Activated CD4-positive, alpha-beta T cell treated with anti-CD3 and anti-CD28 coated beads, Interleukin-2, amount 10 ng/mL, durations not matched to agents 7 days and 5 days (primary cell): ENCODE measurements at places on chromosomes 4 and X. TPM values are rescaled to one million over a fixed set of nuclear protein-coding genes. Genes with fewer than 3 reads are reported as not detected.

Gene CSAG3
- 0.35 TPM for total RNA-seq

Gene PPARGC1A
- not detected for total RNA-seq

Gene IL21
- total RNA-seq, result 0.69 TPM

Gene ZNF732
- not detected for total RNA-seq

Gene HTN3
- total RNA-seq, result not detected

Gene ERCC6L
- 12.7 TPM for total RNA-seq

Gene SPANXC
- total RNA-seq, result not detected

Gene BANK1
- 0.10 TPM for total RNA-seq

Gene OTUD6A
- total RNA-seq, result not detected

Gene NPFFR2
- total RNA-seq, result not detected

Gene GPM6B
- not detected for total RNA-seq

Gene PLAC1
- not detected for total RNA-seq

Gene OTUD5
- 49.0 TPM for total RNA-seq

Gene CLDN2
- not detected for total RNA-seq

Gene PGAM4
- not detected for total RNA-seq

- DNase-seq, result no peak
- H3K4me3 ChIP-seq, result no peak overlapping the region
- H3K27ac ChIP-seq, result no peak overlapping the region
- H3K4me1 ChIP-seq, result peaks cover 4% of the 10 kb centered on the region
- H3K36me3 ChIP-seq, result no peaks in the 10 kb centered on the region
- no peaks in the 10 kb centered on the region for H3K27me3 ChIP-seq
These were observed 25.2 kb downstream of the NYX start for GRCh38 chrX:41472231-41472815.

DNA sequence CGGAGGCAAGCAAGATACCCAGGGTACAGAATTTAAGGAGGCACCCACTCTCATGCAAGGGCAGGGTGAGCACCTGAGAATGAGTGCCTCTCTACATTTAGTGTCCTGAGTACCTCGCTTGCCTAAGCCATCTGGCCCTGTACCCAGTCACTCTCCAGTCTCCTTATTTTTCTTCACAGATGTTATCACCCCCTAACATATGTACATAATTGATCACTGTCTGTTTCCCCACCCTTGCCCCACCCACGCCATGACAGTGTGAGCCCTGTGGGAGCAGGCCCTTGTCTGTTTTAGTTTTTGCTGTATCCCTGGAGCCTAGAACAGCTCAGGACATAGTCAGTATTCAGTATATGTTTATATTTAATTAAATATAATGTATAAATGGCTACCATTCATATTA lies 113.6 kb downstream of the SPRY1 start:
- no peak overlapping the region for H3K4me3 ChIP-seq
- H3K27me3 ChIP-seq, result peaks cover 18% of the 10 kb centered on the region
- peaks cover 8% of the 10 kb centered on the region for H3K4me1 ChIP-seq
- no peak for DNase-seq
- no peak overlapping the region for H3K27ac ChIP-seq

- no peak overlapping the region for H3K4me3 ChIP-seq
- DNase-seq, result no peak
- no peak overlapping the region for H3K27ac ChIP-seq
- H3K4me1 ChIP-seq, result peaks cover 2% of the 10 kb centered on the region
These were observed 1420.1 kb upstream of the TENM3 start for GRCh38 chr4:180823108-180823507.

DNA sequence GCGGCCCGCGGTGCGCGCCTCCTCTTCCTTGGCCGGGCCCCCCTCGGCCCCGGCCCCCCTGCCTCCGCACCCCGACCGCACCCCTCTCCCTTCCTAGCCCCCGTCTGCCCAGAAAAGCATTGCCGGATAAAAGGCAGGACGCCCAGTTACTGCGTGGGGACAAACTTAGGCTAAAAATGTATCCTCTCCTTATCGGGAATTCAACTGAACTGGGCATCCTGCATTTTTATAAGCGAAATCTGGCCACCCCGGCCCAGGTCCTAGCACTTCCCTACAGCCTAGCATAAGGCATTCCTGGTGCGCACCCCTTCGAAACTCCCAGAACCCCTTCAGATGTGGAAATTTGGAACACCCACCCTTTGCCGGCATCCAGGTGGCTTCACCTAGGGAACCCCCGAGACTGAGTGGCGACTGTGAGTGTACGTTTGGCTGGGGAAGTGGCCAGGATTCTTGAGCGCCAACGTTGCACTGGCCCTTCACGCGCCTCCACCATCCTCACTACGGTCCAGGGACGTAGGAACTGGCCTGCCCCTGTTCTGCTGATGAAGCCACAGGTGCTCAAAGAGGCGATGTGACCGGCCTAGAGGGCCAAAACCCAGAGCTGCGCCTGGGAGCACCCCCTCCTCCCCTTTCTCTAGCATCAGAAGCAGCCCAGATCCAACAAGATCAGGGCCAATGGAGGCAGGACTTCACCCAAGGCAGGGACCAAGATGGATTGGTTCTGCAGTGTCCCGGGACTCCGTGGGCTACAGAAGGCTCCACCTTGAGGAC lies 5.7 kb upstream of the RNF4 start:
- no peak for DNase-seq
- H3K36me3 ChIP-seq, result peaks cover 1% of the 10 kb centered on the region
- H3K27ac ChIP-seq, result peak overlapping the region; percentile 58
- peaks cover 11% of the 10 kb centered on the region for H3K27me3 ChIP-seq
- peak overlapping the region; percentile 59 for H3K4me3 ChIP-seq
- H3K4me1 ChIP-seq, result peaks cover 22% of the 10 kb centered on the region

GRCh38 chr4:61772126-61772525 lies 572.0 kb downstream of the ADGRL3 start:
- H3K4me3 ChIP-seq, result no peak overlapping the region
- no peaks in the 10 kb centered on the region for H3K36me3 ChIP-seq
- no peak overlapping the region for H3K27ac ChIP-seq
- no peaks in the 10 kb centered on the region for H3K4me1 ChIP-seq
- DNase-seq, result no peak

DNA sequence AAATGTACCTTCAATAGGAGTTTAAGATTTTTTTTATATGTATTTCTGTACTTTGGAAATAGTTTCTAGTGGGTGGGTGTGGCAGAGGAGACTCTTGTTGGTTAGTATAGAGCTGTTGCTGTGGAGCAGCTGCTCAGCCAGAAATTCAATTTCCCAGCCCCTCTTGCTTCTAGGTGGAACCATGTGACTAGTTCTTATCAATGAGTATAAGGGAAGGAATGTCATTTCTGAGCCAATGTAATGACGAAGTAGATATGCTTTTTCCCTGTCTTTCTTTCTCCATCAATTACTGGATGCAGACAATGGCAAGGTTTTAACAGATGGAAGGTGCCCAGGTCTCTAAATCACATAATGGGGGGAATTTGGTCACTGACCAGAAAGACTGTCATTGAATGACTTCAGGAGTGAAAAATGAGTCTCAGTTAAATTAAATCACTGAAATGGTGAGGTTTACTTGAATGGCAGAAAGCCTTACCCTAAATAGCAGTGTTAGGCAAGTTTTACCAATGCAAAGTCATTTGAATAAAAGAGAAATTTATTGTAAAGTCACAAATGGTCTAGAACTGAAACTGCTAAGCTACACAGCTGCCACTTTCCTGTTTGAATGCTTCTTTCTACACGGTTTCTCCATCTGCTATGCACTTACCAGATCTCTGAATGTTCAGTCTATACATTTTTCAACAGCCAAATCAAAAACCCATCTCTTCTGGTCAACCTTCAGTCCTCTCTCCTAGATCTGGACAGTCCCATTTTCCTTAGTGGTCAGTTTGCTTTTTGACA lies 795.4 kb upstream of the MAGEB2 start:
- no peak overlapping the region for H3K4me3 ChIP-seq
- no peak overlapping the region for H3K27ac ChIP-seq
- no peak for DNase-seq
- no peaks in the 10 kb centered on the region for H3K4me1 ChIP-seq
- H3K36me3 ChIP-seq, result no peaks in the 10 kb centered on the region

GRCh38 chr4:80111276-80111675 lies 38.2 kb upstream of the ANTXR2 start:
- DNase-seq, result no peak
- H3K36me3 ChIP-seq, result peaks cover 7% of the 10 kb centered on the region
- H3K27ac ChIP-seq, result no peak overlapping the region
- H3K4me1 ChIP-seq, result no peaks in the 10 kb centered on the region
- peaks cover 7% of the 10 kb centered on the region for H3K27me3 ChIP-seq

DNA sequence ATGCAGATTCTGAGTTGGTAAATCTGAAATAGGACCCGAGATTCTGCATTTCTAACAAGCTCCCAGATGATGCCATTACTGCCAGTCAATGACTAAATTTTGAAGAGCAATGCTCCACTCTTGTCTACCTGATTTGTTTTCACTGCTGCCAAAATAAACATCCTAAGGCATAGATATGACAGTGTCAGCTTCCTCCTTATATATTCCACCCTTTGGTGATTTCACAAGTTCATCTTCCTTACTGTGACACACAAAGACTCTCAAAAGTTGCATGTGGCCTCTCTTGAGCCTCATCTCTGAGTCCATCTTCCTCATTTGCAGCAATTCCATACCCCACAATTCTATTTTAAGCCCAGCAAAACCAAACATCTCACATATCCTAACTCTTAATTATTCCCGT lies 110.9 kb downstream of the FBXW7 start:
- no peak overlapping the region for H3K27ac ChIP-seq
- no peaks in the 10 kb centered on the region for H3K27me3 ChIP-seq
- peaks cover 12% of the 10 kb centered on the region for H3K36me3 ChIP-seq
- H3K4me3 ChIP-seq, result no peak overlapping the region
- H3K4me1 ChIP-seq, result peaks cover 10% of the 10 kb centered on the region

- no peak for DNase-seq
- no peaks in the 10 kb centered on the region for H3K36me3 ChIP-seq
- H3K4me1 ChIP-seq, result no peaks in the 10 kb centered on the region
- H3K4me3 ChIP-seq, result no peak within 1 kb of the TSS
- no peaks in the 10 kb centered on the region for H3K27me3 ChIP-seq
These were observed at the start of gene MAGEC2 for GRCh38 chrX:142204522-142205433. TSS of gene MAGEC2 (minus strand) at chrX:142205290. CDS start at chrX:142203987, 1,303 bp downstream.

DNA sequence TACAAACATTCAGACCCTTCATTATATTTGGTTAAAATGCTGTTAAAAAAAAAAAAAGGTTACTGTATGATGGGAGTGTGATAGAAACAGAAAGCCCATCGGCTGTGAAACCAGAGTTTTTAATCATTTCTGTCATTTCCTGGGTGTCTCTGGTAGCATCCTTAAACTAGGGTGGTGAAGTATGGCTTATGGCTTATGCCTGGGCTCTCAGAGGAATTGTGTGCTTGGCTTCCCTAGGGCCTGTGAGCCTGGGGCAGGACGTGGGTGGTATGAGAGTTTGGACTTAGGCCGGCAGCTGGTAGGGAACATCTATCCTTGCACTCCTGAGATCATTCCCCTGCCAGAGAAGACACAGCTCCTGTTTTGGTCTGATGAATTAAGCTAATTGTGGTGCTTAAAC lies 52.2 kb downstream of the DCUN1D4 start:
- no peaks in the 10 kb centered on the region for H3K27me3 ChIP-seq
- peaks cover 9% of the 10 kb centered on the region for H3K4me1 ChIP-seq
- no peak for DNase-seq
- peaks cover 7% of the 10 kb centered on the region for H3K36me3 ChIP-seq

- no peaks in the 10 kb centered on the region for H3K36me3 ChIP-seq
- H3K27me3 ChIP-seq, result no peaks in the 10 kb centered on the region
- H3K4me1 ChIP-seq, result no peaks in the 10 kb centered on the region
- no peak overlapping the region for H3K4me3 ChIP-seq
- H3K27ac ChIP-seq, result no peak overlapping the region
These were observed 76.5 kb downstream of the PSAPL1 start for GRCh38 chr4:7358100-7358735.

GRCh38 chr4:102390438-102390837 lies 45.2 kb upstream of the SLC39A8 start:
- peaks cover 12% of the 10 kb centered on the region for H3K27me3 ChIP-seq
- no peak overlapping the region for H3K27ac ChIP-seq
- DNase-seq, result no peak
- H3K4me3 ChIP-seq, result no peak overlapping the region

GRCh38 chr4:36854554-36854953 lies 390.0 kb upstream of the NWD2 start:
- no peaks in the 10 kb centered on the region for H3K27me3 ChIP-seq
- H3K27ac ChIP-seq, result no peak overlapping the region
- no peak overlapping the region for H3K4me3 ChIP-seq
- no peak for DNase-seq
- H3K36me3 ChIP-seq, result no peaks in the 10 kb centered on the region
- H3K4me1 ChIP-seq, result no peaks in the 10 kb centered on the region

GRCh38 chr4:36322921-36323354 lies 41.5 kb downstream of the DTHD1 start:
- no peaks in the 10 kb centered on the region for H3K36me3 ChIP-seq
- H3K4me1 ChIP-seq, result peaks cover 62% of the 10 kb centered on the region
- H3K27me3 ChIP-seq, result no peaks in the 10 kb centered on the region
- peak overlapping the region; percentile 84 for H3K27ac ChIP-seq

GRCh38 chr4:189084671-189085070 lies 856.0 kb upstream of the FRG1 start:
- H3K36me3 ChIP-seq, result no peaks in the 10 kb centered on the region
- H3K4me3 ChIP-seq, result no peak overlapping the region
- no peaks in the 10 kb centered on the region for H3K4me1 ChIP-seq
- no peak for DNase-seq
- H3K27me3 ChIP-seq, result no peaks in the 10 kb centered on the region
- H3K27ac ChIP-seq, result no peak overlapping the region

DNA sequence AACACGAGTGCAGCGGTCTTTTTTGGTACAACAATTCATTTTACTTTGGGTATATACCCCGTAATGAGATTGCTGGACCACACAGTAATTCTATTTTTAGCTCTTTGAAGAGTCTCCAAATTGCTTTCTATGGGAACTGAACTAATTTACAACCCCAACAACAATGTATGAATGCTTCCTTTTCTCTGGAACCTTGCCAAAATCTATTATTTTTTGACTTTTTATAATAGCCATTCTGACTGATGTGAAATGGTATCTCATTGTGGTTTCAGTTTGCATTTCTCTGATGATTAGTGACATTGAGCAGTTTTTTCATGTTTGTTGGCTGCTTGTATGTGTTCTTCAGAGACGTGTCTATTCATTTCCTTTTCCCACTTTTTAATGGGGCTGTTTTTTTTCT lies 240.8 kb downstream of the STK32B start:
- DNase-seq, result no peak
- H3K36me3 ChIP-seq, result no peaks in the 10 kb centered on the region
- no peak overlapping the region for H3K27ac ChIP-seq
- H3K4me3 ChIP-seq, result no peak overlapping the region
- no peaks in the 10 kb centered on the region for H3K4me1 ChIP-seq

- no peaks in the 10 kb centered on the region for H3K27me3 ChIP-seq
- no peak for DNase-seq
- no peaks in the 10 kb centered on the region for H3K4me1 ChIP-seq
- no peaks in the 10 kb centered on the region for H3K36me3 ChIP-seq
- H3K4me3 ChIP-seq, result no peak overlapping the region
- no peak overlapping the region for H3K27ac ChIP-seq
These were observed 8.2 kb upstream of the IQCM start for GRCh38 chr4:149823769-149824221.

GRCh38 chr4:54687887-54688841 lies 30.4 kb downstream of the KIT start:
- no peak overlapping the region for H3K27ac ChIP-seq
- no peaks in the 10 kb centered on the region for H3K36me3 ChIP-seq
- peaks cover 18% of the 10 kb centered on the region for H3K4me1 ChIP-seq
- DNase-seq, result no peak
